ENCODE measurements at places on chromosomes 2 and 18. TPM values are rescaled to one million over a fixed set of nuclear protein-coding genes. Genes with fewer than 3 reads are reported as not detected.

DNA sequence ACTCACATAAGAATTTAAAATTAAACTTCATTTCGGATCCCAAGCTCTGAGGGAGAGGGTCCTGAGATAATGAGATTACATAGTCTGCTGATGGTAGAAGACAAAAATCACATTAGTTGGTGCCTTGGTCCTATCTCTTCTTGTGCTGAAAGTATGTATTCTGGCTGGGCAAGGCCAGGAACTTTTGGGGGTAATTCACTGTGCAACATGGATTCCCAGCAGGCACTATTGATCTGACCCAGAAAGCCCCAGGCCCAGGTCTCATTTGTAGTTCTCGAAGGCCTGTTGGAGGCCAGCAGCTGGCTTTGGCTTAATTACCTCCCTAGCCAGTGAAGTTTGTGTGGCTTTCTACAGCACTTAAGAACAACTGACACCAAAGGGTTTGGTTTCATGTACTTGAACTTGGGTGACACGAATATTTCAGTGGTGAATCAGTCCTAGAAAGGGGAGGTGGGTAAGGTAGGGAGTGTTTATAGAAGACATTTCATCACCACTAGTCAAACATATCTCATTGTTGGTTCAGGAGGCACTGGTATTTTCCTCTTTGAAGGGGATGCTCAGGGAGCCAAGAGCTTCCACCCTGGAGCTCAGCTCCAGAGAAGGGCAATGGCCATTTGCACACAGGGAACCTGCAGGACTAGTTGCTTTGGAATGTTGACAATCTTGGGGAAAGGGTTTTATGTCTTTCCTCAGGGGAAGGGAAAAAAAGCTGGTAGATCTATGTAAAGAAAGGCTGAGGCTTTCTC lies 217.8 kb downstream of the OSR1 start:
- no peak for DNase-seq

- DNase-seq = no peak
These were observed 40.4 kb upstream of the TMEM178A start for GRCh38 chr2:39625193-39625926.

DNA sequence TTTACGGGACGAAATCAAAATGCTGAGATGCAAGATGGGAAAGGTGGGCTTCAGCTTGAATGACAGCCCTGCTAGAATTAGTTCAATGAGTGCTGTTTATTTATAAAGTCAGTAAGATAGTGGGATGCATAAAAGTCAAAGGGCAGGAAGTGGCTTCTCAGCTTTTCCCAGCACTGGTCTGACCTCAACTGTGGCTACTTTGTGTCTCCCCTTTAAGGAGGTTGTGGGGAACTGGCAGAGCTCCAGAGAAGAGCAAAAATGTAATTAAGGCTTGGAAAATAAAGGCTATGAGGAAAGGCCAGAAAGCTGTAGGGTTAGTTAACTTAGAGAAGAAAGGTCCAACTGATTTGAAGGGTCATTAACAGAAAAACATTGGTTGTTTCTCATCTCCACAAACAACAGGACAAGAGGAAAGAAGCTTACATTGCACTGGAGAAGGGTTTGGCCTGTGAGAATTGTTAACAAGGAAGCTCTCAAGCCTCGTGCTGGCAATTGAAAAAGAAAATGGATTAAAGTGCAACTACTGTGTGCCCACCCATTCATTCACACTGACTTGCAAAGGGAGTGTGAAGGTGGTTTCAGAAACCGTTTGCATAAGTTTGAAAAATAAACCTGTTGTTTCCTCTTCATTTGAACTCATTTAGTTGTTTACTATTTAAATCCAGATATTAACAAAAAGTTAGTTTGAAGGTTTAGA lies 68.8 kb upstream of the CD28 start:
- no peak for DNase-seq

- DNase-seq = no peak
These were observed 9.3 kb upstream of the LRRC30 start for GRCh38 chr18:7221424-7222155.

MSTN gene
- total RNA-seq = 1.1 TPM

- DNase-seq = no peak
These were observed 113.0 kb downstream of the LRATD1 start for GRCh38 chr2:14745288-14746076.

DAW1 gene
- total RNA-seq = not detected

GRCh38 chr18:65527879-65528633 lies 222.8 kb upstream of the CDH7 start:
- DNase-seq = no peak

DNA sequence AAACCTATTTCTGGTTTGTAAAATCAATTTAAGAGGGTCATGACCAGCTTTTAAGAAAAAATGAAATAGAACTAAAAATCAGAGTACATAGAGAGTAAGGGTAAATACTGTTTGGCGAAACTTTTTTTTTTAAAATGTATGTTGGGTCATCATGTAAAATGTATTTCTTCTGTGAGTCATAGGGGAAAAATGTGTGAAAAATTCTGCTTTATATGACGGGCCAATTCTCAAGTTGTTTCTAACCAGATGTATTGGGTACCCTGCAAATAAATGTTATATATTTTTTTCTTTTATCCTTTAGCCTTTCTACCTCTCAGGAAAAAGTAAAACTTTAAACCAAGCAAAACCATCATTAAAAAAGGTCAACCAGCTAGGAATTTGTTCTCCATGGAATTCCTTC lies 13.9 kb downstream of the AFTPH start:
- DNase-seq = no peak

TEKT4 gene
- 0.32 TPM for total RNA-seq

DNA sequence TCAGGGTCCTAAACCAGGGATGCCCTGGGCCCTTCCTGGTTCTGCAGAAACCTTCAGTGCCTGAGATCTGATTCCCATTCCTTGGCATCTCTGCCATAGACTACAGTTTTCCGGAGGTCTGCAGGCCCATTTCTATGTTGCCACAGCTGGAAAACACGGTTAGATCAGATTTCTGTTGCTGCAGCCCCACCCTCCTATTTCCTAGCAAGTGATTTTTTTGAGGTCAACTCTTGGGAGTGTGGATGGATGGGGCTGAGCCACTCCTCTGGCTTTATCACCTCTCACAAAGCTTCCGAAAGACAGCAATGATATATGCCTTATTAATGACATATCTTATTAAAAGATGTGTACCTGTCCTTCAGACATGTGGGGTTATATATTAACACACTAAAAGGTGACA lies 56.3 kb downstream of the ZAP70 start:
- DNase-seq = no peak

XRCC5 gene
- 107 TPM for total RNA-seq

DNA sequence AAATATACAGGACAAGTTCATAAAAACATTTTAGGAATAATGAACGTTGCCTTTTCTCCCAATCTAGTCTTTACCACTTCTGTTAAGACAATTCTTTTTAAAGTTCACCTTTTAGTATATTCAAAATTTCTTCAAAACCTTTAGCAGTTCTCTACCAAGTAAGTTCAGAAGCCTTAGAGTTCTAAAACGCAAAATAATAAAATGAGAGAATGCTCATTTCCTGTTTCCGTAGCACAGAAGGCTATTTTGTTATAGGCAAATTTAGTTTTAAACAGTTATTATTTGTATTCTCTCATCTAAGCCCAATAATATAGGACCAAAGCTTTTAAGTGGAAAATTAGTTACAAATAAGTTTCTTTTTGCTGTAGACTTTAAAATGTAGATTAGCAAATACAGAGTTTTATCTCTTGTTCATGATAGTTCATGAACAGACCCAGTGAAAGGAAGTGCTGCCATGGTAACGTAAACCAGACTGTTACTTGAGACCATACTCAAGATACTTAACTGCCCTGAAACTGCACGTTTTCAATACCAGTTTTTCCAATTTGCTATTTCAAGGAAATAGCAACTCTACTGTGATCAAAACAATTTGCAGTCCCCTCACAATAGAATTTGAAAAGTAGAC lies 173.1 kb upstream of the STON1 start:
- DNase-seq = no peak

MAPRE3 gene
- 43.1 TPM for total RNA-seq

DNA sequence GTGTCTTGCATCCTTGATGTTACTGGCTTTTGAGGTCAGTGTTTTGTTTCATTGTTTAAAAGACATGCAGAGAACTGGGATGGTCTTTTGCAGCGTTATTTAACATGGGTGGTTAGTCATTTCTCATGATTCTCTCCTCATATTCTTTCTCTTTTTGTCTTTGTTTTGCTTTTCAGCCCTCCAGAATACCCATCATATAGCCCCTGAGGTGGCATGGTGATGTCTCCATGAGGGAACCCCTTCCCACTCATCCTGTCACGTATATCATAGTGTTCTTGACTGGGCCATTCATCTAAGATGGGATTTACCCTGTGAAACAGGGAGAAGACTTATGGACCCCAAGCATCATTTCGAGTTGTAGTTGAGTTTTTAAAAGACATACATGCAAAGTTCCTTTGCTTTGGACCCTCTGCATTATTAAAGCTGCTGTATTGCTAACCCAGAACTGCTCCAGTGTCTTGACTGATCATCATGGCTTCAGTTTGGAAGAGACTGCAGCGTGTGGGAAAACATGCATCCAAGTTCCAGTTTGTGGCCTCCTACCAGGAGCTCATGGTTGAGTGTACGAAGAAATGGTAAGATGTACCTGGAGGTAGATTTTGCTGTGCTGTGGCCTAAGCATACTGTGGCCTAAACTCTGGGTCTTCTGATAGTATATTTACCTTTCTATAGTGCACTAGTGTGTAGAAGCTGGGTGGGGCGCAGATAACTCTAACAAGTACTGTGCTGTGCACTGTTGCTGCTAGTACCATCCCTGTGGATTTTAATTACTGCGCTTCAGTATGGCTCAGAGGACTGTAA lies 1.4 kb downstream of the EHBP1 start:
- DNase-seq = no peak

GRCh38 chr2:168712053-168712452 lies 90.4 kb upstream of the NOSTRIN start:
- no peak for DNase-seq

GPR75 gene
- total RNA-seq = 3.0 TPM

NLRC4 gene
- total RNA-seq = 0.43 TPM

YPEL5 gene
- 67.8 TPM for total RNA-seq

PDK1 gene
- 46.2 TPM for total RNA-seq

DNA sequence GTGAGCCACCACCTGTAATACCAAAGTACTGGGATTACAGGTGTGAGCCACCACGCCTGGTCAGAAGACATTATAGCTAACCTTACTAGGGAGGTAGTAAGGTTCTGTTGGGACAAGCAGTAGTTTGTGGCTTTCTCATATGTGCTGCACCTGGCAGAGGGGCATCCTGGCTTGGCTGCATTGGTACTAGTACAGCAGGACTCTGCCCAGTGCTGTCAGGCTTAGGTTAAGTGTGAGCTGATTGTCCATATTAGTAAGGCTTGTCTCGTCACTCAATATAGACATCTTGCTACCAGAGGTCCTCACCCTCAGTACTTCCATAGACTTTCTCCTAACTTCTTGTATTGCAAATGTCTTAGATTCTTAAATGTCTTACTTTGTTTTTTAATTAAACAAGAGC lies 96.1 kb downstream of the ASAP2 start:
- DNase-seq = no peak

SCG2 gene
- total RNA-seq = 0.97 TPM

SERPINB4 gene
- not detected for total RNA-seq

DNA sequence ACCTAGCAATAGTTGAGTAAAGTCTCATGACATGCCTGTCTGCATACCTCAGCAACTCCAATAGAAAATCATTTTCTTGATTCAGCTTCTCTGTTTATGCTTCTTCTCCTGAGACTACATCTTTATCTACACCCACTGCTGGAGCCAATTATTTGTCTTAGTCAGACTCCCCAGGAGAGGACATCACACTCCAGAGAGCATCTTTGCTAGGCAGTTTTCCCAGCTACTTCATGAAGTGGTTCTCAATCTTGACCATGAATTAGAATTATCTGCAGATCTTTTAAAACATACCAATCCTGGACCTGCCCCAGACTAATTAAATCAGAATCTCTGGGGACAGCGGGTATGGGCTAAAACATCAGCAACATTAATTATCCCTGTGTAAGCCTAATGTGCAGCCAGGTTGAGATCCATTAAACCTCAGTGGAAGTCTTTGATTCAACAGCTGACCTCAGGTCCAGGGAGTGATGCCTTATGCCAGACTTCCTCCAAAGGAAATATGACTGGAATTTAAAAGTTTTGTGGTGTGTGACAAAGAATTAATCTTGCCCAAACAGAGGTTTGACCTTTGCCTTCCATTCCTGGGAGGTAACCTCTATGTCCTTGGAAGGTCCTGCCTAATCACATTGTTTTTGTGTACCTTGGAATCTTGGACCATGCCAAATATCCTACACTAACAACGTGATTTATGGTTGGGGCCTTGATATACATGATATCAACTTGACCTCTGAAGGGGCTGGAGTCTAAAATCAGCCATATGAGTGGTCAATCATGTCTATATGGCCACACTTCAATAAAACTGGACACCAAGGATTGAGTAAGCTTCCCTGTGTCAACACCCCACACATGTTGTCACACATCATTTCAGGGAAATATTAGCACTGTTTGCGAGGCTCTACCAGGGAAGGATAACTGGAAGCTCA lies 99.3 kb upstream of the DNAJC10 start:
- no peak for DNase-seq

GRCh38 chr18:36849288-36850006 lies 20.5 kb downstream of the KIAA1328 start:
- no peak for DNase-seq

DNA sequence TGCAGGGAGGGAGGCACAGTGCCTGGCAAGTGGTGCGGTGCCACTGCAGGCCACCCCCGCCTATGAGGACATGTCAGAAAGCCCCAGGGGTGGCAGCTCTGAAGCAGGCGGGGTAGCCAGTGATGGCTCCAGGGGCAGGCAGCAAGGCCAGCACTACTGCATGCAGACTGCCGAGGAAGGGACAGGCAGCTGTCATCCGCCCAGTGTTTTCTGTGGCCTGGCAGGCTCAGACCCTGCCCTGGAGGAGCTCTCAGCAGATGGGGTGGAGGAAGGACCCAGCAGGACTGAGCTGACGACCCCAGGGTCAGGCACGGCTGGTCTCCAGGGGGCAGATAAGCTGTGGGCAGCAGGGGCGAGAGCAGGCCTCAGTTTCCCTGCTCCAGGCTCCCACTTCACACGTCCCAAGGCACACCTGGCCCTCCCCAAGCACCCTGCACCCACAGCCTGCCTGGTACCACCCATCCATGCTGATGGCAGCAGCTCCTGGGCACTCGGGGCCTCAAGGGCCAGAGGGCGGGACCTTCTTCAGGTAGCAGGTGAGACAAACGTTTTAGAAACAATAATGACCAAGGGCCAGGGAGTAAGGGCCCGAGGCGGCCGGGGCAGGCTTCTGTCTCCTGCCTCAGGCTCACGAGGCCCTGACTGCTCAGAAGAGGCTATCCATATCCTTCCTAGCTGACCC lies 48.5 kb downstream of the HS6ST1 start:
- DNase-seq = peak; percentile 71

TSPYL6 gene
- total RNA-seq = 0.11 TPM

TPO gene
- total RNA-seq = 11.8 TPM

- no peak for DNase-seq
These were observed 45.2 kb upstream of the B3GNT2 start for GRCh38 chr2:62150597-62151305.

DNA sequence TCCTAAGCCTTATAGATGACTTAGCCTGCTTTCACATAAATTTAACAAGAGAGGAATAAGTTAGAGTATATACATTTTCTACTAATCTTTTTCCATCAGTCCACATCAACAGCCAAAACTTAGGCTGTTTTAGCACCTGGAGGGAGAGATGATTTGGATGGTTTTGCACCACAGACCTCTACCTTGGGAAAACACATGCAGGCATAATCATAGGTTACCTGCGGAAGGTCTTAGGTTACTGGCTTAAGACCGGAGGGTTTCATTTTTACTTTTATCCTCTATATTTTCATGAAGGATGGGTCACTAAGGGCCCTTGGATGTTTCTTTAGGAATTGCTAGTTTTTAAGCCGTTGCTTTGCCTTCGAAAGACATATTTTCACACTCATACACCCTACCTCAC lies 66.0 kb downstream of the MYO1B start:
- no peak for DNase-seq

GRCh38 chr2:80238692-80239469 lies 65.7 kb downstream of the LRRTM1 start:
- DNase-seq = no peak
